Stimulated activated CD8-positive, alpha-beta memory T cell treated with anti-CD3 and anti-CD28 coated beads, Interleukin-4, amount 100 ng/mL, for 1 hour (primary cell): ENCODE measurements at places on chromosomes 2 and 18.

- DNase-seq = no peak
Observed at GRCh38 chr2:33467413-33467812, 9.0 kb upstream of the RASGRP3 start.

GRCh38 chr2:169839954-169840746 lies 12.9 kb downstream of the UBR3 start:
- no peak for DNase-seq

GRCh38 chr2:83233326-83233725 lies 1225.8 kb downstream of the SUCLG1 start:
- DNase-seq = no peak

GRCh38 chr18:25314151-25314837 lies 37.7 kb downstream of the ZNF521 start:
- no peak for DNase-seq

DNA sequence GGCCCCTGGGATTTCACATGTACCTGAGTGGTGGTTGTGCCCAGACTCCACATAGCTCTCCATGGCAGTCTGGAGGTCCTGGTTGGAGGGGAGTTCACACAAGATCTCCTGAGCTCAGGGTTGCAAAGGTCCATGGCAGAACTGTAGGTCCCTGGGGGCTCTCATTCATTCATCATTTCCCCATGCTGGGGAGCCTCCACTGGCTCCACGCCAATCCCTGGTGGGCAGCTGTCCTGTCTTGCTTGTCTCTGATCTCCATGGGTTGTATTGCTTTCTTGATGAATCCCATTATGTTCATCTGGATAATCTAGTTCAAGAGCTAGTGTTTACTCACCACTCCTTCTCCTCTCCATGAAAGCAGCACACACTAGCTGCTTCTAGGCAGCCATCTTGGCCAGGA lies 42.4 kb downstream of the ZSWIM2 start:
- DNase-seq = no peak

DNA sequence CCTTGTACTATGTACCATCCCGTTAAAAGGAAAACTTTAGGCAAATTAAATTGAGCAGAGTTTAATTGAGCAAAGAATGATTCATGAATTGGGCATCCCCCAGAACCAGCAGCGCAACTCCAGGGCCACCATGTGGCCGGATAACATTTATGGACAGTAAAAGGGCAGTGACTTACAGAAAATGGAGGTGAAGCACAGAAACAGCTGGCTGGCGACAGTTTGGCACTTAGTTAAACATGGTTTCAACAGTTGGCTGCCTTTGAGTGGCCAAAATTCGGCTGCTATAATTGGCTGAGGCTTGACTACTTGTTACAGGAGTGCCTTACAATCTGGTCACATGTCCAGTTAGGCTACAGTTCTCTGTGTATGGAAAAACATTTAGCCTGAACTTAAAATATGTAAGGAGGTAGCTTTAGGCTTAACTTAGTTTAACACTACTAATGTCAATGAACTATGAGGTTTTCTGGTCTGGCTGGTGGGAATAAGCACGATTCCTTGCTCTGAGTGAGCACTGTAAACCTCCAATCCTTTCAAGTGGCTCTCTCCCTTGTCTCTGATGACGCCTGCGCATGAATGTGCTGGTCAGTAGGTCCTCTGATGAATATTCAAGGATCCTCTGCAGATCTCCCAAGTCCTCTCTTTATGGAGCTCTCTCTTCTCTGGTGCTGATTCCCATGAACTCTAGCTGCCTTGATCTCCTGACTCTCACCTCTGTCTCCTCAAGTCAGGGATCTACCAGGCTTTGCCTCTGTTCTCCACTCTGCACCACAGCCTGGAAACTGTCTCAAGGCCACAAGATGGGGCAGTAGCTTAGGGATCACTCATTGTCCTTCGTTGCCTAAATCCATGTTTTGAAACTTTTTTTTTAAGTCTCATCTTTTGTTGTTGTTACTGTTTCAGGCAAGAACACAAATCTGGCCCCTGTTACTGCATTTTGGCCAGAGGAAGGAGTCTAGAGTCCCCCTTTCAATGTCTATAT lies 24.4 kb upstream of the RAB31 start:
- DNase-seq = no peak

DNA sequence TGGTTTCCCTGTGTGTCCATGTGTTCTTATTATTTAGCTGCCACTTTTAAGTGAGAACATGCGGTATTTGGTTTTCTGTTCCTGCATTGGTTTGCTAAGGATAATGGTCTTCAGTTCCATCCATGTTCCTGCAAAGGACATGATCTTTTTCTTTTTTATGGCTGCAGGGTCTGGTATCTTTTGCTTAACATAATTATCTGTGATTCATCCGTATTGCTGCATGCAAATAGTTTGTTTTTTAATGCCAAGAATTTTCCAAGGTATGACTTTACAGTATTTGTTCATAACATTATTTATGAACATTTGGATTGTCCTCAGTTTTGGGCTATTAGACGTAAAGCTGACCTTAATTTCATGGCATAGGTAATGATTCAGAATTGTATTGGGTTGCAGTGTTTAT lies 17.8 kb downstream of the GIGYF2 start:
- no peak for DNase-seq

- no peak for DNase-seq
Observed at GRCh38 chr18:61086657-61087056, 246.6 kb upstream of the CDH20 start.

DNA sequence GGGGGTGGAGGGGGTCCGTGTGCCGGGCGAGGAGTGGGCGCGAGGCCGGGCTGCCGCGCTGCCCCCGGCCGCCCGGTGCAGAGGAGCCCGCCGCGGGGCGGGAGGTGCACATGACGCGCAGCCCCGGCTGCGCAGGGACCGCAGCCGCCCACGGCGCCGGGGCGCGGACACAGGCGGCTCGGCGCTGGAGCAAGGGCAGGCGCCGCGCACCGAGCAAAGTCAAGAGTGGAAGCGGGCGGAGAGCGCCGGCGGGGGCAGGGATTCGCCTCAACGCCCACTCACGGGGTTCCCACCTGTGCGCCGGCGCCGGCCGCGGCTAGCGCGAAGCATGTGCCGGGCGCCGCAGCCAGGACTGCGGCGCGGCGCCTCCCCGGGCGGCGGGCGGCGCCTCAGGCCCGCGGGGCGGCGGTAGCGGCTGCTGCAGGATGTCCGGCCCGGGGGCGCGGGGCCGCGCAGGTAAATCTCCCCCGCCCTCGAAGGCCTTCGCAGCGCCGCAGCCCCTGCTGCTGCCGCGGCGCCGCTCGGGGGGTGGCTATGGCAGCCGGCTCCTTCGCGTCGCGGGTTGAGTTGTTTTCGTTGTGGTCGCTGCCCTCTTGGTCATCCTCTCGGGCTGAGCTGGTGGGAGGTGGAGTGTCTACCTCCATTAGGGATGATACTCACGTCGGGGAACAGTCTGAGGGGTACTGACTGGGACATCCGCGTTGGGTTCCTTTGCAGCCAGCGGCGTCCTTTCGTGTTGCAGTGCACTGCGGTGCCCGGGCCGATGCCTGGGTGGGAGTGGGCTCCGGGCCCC lies 216.3 kb upstream of the DTNA start:
- no peak for DNase-seq

DNA sequence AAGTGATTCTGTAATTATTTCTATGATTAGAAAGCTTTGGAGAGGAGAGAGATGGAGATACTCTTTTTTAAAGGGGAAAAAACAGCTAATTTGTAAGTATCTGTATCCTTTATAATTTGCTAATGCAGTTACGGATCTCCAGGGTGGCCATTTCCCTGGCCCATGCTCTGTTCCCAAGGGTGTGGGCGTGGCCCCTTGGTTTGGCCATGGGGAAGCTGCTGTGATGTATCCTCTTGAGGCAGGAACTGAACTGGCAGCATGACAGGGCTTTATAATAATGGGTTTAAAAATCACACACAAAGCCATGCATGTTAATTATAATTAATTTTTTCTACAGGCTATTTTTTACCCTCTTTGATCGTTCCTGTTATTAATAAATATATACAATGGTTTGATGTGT lies 27.0 kb downstream of the TRAPPC12 start:
- DNase-seq = no peak

GRCh38 chr2:120539937-120540718 lies 194.2 kb downstream of the INHBB start:
- DNase-seq = no peak

- no peak for DNase-seq
Observed at GRCh38 chr2:239545741-239546392, 145.0 kb upstream of the HDAC4 start.

DNA sequence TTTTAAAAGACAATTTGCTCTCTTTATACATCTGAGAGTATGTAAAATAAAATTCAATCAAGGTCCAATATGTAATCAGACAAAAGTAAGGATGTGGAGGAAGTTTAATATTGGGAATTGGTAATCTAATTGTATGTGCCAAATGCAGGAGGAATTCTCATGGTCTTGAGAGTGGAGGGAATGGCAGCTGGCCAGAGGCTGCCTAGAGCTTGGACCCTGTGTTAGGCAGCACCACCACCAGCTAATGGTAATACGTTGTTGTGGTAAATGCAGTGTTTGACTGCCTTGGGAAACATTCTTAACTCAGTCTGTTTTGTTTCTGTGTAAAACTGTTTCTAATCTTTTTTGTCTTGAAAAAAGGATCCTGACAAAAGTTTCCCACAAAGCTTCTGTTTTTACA lies 30.0 kb downstream of the GALNT1 start:
- DNase-seq = no peak

DNA sequence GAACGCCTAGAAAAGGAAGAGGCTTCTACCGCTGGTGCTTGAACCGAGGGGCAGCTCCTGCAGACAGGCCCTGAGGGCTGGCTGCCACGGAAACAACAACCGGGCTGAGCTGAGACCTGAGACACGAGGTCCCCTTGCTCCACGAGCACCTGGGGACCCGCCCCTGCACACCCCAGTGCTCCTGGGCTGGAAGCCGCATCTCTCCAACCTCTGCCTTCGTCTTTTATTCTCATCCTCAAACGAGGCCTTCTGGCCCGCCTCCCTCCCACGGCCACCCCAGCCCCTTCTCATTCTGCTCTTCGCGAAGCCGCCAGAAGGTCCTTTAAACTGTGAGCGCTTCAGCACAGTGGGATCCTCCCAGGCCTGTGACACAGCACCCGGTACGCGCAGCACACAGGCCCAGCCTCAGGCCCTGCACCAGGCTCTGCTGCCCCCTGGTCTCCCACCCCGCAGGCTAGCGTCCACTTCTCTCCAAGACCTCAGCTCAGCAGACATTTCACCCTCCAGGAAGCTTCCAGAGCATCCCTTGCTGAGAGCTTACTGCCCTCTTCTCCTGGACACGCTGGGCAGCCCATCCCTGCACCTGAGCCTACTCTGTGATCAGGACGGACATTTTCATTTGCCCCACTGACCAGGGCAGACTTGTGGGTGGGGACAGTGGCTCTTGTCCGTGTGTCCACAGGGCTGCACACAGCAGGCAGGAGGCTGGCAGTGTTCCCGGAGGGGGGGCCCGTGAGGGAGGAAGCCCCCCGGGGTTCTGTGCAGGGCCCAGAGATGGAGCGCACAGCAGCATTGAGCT lies 149.7 kb downstream of the PXDN start:
- DNase-seq = no peak

DNA sequence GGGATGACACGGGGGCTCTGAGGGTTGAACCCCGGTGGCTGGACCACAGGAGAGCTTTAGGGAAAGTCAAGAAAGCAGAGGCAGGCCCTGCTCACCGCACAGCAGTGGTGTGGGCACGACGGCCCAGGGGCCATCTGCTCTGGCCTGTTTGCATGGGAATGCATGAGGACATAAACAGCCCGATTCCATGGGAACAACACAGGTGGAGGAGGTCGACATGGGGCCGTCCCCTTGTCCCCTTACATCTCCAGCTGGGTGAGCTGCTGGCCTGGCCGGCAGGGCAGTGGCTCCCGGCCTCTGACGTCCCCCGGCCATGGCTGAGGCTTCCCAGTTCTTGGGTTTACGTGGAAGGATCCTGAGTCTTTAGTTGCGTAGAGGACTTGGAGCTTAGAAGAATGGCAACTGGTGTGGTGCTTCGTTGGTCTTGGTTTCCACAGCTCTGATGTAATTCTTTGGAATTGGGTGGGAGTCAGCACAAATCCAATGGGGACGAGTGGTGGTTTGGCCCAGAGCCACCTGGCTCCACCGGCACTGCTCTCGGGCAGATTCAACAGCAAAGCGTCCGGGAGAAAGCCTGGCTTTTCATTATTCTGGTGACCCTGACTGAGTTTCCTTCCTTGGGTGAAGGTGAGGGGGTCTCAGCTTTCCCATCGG lies 98.3 kb upstream of the HDAC4 start:
- no peak for DNase-seq

GRCh38 chr2:237181844-237182243 lies 96.2 kb downstream of the COPS8 start:
- no peak for DNase-seq

DNA sequence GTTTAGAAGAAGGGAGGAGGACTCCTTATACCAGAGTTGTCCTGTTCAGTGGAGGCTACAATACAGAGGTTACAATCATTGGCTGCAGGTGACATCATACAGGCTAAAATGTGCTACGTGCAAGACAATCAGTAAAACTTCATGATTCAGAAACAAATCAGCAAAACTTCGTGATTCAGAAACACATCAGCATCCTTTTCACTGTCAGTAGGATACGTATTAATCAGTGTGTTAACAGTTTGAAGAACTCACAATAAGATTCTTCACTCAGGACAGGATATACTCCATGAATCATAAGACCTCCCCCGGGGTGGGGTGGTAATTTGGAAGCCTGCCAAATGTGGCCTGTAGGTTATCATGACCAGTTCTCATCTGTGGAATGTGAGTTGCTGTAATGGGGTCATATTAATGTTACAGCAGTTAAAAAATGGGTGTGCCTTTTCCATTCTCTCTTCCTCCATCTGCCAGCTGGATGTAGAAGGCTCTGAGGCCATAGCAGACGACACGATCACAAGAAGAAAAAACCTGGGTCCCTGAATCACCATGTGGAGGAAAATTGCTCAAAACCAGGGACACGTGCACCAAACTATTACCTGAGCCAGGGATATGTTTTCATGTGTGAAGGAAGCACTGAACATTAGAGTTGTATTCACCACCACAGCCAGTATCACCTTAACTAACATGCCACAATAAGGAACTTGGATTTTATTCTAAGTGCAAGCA lies 134.8 kb upstream of the CREB1 start:
- DNase-seq = no peak

DNA sequence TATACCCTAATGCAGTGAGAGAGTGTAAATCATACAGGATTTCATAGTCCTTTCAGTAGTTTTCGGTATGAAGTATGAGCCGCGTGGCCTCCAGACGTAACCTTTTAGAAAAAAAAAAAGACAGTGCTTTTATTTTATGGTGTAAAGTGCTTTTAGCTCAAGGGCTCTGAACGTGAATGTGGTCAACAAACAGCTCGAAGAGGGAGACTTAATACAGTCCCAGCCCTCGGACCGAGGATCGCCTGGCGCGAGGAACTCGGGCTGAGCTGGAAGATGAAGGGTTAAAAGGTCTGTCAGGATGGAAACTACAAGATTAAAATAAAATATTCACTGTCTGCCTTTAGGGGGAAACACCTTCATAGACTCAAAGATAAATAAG lies 4.0 kb upstream of the BCL11A start:
- DNase-seq = no peak

GRCh38 chr2:219627103-219628100 lies at the start of gene SLC4A3:
TSS of gene SLC4A3 (plus strand) at chr2:219627630. CDS start at chr2:219627993, 363 bp downstream.
- DNase-seq = no peak

GRCh38 chr2:64865073-64865830 lies 123.9 kb upstream of the SLC1A4 start:
- peak; percentile 31 for DNase-seq

- no peak for DNase-seq
Observed at GRCh38 chr18:34738175-34738894, 28.2 kb downstream of the DTNA start.
